ENCODE measurements at places on chromosomes 4 and X.

- no peak for DNase-seq
Observed at GRCh38 chr4:76968937-76969336, 19.4 kb downstream of the SEPTIN11 start.

GRCh38 chr4:153537493-153537960 lies 71.4 kb downstream of the TMEM131L start:
- DNase-seq = no peak

DNA sequence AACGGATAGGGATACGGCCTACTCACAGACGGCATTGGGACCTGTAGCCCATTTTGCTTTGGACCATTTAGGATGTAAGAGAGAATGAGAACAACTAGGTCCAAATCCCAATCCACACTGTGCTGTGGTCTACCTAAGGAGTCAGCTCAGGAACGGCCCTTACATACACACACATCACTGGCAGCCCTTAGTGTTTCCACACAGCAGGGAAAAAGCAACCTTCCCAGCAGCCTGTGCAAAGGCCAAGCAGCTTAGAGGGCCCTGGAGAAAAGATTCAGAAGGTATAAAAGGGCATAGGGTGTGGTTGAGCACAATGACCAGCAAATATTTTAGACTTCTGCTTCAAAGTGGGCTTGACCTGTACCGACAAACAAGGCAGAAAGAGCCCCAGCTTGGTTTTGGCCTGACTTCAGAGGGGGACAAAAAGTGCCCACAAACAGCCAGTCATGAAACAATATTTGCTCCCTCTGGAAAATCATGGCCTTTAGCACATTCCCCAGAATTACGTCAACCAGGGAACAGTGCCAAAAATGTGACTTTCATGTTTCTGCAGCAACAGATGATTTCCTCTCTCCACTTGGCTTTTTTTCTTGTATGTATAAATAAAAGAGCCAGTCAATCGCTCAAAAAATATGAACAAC lies 359.5 kb upstream of the FGF16 start:
- no peak for DNase-seq

GRCh38 chr4:41471126-41472071 lies 66.6 kb upstream of the LIMCH1 start:
- no peak for DNase-seq

GRCh38 chr4:110034026-110034393 lies 121.3 kb downstream of the EGF start:
- DNase-seq = no peak

DNA sequence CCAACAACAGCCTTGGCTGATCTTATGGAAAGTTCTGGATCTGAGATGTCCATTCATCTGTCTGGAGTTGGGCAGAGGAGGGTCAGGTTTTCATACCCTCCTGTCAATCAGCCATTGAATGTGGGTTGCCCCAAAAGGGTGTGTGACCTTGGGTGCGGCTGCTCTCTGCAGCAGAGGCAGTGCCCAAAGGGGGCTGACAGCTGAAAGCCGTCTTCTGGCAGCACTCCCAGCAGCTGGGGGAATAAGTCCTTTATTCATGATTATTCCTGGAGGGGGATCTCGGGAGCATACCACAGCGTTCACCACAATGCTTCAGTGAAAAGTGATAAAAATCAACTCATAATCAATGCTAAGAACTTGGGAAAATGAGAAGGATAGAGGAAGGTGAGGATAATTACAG lies 54.7 kb downstream of the OTC start:
- no peak for DNase-seq
